ENCODE measurements at places on chromosomes 1 and 21. TPM values are rescaled to one million over a fixed set of nuclear protein-coding genes. Genes with fewer than 3 reads are reported as not detected.

The ACTL8 gene
- total RNA-seq: not detected

- no peak for DNase-seq
These were observed 11.9 kb upstream of the CLDN8 start for GRCh38 chr21:30227633-30228404.

GRCh38 chr1:244030481-244031040 is 20.5 kb upstream of the ZBTB18 start:
- DNase-seq: no peak

DNA sequence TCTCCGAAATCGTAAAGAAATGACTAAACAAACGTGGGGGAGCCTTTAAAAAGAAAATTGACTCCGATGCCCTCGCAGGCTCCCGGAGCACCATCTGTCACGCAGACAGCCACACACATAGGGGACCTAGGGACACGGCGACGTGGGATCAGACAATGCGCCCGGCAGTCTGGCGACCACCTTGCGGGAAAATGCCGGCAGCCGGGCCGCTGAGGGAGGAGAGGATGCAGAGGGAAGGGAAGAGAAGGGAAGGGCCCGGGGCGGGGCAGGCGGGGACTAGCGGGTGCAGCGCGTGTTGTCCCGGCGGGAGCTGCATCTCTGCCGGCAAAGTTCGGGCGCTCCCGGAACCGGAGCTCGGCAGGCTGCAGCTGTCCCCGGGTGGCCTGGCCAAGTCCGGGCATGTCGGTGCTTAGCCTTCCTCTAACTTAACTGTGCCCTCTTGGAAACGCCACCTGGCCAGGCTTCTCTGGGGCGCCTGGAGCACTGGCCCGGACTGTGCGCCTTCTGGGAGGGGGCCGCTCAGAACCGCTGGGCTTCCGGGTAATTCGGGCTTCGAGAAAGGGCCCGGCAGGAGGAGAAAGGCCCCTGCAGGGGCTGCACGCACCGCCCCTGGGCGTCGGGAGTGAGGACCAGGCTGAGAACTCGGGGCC is 1.8 kb downstream of the NHLH2 start:
- no peak for DNase-seq

The GPA33 gene
- not detected for total RNA-seq

DNA sequence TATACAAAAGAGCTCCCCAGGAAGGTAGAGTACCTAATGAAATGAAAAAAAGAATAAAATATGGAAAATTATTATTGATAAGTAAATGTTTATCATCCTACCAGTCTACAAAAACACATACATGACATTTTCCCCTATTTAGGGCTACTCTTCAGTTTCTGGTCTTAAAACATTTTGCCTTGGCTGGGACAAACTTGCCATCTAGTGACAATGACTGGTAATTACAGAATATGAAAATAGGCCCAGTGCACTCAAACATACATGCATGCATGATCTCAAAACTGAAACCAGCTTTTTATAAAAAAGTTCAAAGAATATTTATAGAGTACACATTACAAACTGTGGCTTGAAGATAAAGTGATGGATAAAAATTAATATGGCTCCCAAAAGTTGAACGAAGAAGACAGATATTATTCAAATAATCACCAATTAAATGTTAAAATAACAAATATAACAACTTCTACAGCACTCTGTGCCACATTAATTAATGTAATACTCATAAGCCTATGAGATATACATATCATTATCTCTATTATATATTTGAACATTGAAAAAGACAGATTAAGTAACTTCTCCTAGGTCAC is 10.5 kb upstream of the RNPC3 start:
- DNase-seq: peak; percentile 55

GRCh38 chr1:52365071-52365745 is 797 bp downstream of the CC2D1B start:
- DNase-seq: peak; percentile 59

DNA sequence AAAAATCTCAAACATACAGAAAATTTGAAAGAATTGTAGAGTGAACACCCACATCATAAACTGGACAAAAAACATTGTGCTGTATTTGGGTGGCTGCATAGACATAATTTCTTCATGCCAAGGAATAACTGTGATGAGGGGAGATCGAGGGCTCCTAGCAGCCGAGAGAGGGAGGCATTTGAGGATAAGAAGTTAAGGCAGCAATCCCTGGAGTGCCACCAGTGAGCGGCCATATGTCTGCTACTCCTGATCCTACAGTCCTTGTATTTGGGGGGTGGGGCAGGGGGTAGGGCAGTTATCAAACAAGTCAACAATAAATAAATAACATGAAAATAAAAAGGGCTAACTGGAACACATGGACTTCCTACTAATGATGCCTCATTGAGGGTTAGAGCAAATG is 54.5 kb downstream of the ATP5PO start:
- no peak for DNase-seq

GRCh38 chr1:36157973-36158826 is 2.2 kb downstream of the MAP7D1 start:
- DNase-seq: no peak

The FMO3 gene
- not detected for total RNA-seq

- no peak for DNase-seq
These were observed 35.3 kb upstream of the BCAR3 start for GRCh38 chr1:93716941-93717368.

The KCNJ9 gene
- total RNA-seq: not detected

GRCh38 chr1:212495766-212496494 is 63.2 kb downstream of the NENF start:
- no peak for DNase-seq

The ST6GALNAC3 gene
- 2.0 TPM for total RNA-seq

DNA sequence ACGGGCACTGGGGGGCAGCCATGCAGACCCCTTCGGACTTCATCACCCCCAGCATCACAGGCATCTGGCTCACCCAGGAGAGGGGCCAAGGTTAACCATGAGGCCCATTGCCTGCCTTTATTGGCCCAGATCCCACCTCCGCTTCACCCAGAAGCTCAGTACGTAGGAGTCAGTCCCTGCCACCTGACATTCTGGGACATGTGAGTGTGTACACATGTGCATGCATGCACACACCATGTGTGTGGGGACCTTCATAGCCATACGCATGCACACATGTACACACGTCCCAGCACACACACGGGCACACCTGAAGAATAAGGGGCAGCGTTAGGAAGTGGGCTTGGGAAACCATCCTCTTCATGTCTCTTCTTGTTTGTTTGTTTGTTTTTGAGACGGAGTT is 24.1 kb upstream of the TRAPPC10 start:
- DNase-seq: no peak

DNA sequence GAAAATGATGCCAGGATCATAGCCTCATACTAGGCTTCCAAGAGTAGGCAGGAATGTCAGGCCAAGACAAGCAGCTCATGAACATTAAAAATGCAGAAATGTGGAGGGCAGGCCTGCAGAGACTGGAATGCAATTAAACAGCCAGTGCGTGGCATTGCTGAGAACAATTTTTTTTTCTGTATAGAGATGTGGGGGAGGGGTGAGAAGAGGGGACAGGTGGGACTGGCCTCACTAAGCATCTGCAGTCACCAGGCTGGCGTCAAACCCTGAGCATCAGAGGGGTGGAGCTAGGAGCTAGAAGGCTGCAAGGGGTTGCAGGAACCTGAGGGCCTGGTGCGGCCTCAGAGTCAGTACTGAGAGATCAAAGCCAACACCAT is 114.1 kb downstream of the TNR start:
- DNase-seq: no peak

The FGR gene
- total RNA-seq: 0.98 TPM

DNA sequence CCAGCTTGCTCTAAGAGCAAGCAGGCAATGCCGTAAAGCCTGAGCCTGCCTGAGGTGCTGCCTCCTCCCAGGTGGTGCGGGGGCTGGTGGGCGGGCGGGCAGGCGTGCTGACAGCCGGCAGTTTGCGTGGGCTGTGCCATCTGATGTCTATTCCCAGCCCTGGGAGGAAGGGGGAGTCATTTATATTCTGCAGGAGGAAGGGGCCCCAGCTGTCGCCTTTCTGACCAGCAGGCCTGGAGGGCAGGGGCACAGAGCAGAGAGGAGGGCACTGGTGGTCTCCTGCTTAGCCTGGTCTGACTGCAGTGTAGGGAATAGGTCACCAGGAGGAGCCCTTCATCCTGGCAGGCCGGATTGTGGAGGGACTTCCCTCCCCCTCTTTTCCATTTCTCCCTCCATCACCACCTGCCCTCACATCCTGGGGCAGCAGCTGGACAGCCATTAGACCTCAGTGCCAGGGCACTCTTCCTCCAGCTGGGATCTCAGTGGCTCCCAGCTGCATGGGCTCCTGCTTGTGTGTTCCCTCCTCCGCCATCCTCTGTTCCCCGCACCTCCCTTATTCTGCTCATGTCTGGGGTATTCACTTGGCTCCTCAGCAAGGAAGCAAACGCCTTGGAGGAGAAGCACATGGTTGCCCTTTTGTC is 4.4 kb downstream of the CYB561D1 start:
- peak; percentile 29 for DNase-seq

The OR2L5 gene
- total RNA-seq: not detected

- DNase-seq: no peak
These were observed 74.6 kb downstream of the RGL1 start for GRCh38 chr1:183879494-183879893.

The JAM2 gene
- total RNA-seq: 1.4 TPM

DNA sequence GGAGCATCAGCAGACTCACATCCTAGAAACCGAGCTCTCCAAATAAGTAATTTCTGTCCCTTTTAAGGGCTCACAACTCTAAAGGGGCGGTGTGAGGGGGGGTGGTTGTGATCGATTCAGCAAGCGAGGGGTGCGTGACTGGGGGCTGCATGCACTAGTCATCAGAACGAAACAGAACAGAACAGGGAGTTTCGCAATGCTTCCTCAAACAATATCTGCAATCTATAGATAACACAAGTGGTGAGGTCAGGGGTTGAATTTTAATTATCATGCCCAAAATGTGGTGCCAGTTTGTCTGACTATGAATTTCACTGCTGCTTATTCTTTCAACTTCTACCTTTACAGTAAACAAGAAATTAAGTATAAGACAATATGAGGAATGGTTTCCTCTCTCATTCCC is 1003.0 kb upstream of the NCAM2 start:
- no peak for DNase-seq

DNA sequence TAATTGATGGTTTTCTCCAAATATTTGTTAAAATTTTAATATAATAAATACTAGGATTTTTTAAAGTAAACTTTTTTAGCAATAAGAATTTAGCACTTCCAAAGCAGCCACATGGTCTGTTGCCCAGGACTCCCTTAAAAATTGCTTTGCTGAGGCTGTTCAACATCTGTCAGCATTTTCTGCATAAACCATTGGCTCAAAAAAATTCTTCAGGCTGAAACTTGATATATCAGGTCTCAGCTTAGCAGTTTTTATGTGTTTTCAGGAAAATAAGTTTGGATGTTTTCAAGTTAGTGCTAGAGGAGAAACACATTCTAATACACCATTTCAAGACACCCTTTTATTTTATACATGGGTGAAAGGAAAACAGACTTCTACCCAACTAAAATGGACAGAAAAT is 69.1 kb upstream of the C1orf105 start:
- DNase-seq: no peak

- DNase-seq: no peak
These were observed 50.2 kb upstream of the CSF3R start for GRCh38 chr1:36532810-36533401.

The NCAM2 gene
- total RNA-seq: not detected

The KCNE1 gene
- 0.15 TPM for total RNA-seq

DNA sequence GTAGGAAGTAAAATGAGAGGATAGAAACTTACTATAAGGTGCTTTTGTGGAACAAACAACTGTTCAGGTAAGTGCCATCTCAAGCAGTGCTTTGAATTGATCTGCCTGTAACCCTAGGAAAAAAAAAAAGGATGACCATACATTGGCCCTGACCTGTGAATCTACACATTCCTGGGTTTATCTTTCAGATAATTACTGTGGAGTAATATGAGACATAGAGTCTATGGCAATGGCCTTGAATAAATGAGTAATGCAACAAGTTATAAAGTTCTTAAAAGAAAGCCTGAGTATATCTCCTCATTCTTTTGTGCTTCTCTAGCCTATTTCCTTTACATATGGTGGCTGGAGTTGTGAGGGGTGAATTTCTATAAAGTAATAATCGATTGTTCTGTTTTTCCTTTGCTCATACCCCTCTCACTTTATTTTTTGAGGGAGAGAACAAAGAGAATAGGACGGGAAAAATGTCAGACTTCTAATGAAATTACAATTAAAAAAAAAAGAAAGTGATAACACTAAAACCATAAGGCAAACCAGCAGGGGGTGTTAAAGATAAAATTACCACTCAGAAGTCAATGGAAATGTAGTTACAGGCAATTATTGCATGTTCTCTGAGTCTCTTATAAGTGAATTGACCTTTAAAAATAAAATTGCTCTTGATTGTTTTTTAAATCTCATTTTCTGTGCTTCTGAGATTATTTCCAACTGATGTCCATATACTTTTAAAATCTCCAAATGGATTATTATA is 12.4 kb upstream of the ATP1A1 start:
- DNase-seq: peak; percentile 36

The OR2T2 gene
- total RNA-seq: not detected

DNA sequence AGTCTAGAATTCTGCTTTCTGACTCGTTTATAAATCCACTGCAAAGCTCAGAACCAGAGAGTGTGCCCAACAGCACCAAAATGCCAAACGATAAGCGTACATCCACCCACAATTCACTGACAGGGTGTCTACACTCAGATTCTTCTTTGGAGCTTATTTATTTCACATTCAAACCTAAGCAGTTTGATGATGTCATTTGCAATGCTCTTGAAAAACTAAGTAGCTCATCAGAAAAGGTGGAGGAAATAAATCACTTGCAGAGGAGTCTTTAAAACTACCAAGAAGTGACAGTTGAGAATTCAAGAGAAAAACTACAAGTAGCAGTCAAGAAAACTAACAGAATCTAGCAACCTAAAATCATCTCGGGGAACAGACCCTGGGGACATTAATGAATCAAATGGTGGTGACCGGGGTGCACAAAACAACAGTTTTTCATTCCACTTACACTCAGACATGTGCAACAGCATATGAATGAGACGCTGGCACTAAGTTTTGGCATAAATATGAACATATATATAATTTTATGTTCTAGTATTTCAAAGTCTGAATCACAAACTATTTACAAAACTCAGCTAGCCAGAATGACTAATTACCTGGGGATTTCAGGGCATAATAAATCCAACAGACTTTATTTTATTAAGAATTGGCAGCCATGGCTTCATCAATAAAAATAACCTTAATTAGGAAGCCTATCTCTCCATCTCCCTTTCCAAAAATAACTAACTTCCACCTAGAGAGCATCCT is 119.4 kb downstream of the SIPA1L2 start:
- no peak for DNase-seq

DNA sequence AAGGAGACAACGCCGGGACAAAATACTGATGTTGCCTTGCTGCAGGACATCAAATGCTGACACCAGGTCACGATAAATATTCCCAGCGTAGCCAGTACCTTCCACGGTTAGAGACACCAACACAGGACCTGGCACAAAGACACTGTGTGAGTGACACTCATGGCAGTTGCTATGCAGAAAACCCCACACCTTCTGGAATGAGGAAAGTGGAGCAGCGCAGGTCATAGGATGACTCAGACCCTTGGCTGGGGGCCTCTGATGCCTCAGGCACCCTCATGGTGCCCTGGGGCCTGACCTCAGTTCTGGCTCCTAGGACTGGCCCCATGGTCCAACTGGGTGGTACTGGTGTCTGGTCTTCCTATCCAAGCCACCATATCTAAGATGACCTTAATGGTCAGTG is 7.0 kb downstream of the DCST2 start:
- no peak for DNase-seq

Data from OCI-LY7 (cell line).